Activated CD4-positive, alpha-beta T cell treated with anti-CD3 and anti-CD28 coated beads for 24 hours (primary cell): ENCODE measurements at places on chromosomes 5 and 9.

DNA sequence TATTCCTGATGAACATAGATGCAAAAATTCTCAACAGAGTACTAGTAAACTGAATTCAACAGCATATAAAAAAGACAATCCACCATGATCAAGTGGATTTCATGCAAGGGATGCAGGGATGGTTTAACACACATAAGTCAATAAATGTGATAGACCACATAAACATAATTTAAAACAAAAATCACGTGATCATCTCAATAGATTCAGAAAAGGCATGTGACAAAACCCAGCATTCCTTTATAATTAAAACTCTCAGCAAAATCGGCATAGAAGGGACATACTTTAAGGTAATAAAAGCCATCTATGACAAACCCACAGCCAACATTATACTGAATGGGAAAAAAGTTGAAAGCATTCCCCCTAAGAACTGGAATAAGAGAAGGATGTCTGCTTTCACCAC is 166.9 kb upstream of the TRIM32 start:
- DNase-seq, result no peak

DNA sequence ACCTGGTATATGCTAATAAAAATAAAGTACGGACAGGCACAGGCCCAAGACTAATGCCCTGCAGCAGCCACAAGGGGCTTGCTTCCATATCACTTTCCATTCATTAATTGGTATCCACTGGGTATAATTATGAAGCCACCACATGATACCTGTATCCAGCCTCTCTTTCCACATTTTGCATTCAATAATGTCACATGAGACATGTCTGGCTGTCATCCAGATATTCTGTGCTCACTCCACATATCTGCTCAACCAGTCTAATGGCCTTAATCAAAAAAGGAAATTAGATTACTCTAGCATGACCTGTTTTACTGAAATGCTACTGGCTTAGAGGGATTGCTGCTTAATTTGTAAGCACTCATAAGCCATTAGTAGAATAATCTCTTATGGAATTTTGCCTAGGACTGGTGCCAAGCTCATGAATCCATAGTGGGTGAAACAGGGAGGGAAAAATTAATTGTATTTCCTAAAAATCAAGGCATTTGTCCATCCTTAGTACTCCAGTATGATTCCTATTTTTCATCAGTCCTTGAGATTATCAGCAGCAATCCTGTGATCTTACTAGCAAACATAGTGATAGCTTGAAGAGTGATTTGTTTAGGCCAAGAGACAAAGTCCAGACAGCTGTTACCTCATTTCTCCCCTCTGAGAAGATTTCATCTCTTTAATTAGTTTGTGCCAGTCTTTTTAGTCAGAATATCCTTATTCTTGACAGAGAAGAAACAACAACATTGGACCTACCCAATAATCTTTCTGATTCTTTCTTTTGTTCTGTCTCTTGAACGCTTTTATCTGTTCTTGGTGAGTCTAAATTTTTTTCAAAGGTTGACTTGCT is 119.2 kb upstream of the ABCA1 start:
- no peak for DNase-seq

GRCh38 chr5:163259495-163259894 is 177.9 kb upstream of the CCNG1 start:
- DNase-seq, result no peak

GRCh38 chr5:125870256-125870655 is 553.0 kb upstream of the GRAMD2B start:
- DNase-seq, result no peak

- no peak for DNase-seq
Observed at GRCh38 chr5:177366528-177367322, 9.0 kb downstream of the RGS14 start.

- DNase-seq, result no peak
Observed at GRCh38 chr9:76292658-76293057, 101.6 kb downstream of the RFK start.

- no peak for DNase-seq
Observed at GRCh38 chr5:127410959-127411358, 106.5 kb upstream of the PRRC1 start.

DNA sequence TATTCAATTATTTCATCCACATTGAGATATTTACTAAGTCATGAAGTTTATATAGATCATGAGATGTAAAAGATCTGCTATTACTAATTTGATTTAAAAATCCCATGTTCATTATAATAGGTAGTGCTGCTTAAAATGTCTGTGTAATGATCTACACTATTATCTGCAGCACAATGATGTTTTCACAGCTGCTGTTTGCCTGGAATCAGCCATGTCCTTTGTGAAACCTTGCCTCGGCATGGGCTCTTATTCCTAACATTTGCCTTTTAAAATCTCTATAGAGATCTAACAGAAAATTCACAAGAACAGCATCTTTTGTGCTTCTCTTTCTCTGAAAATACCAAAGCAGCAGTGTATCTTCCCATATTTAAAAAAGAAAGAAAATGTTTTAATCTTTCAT is 444.6 kb downstream of the PTPRD start:
- DNase-seq, result no peak

DNA sequence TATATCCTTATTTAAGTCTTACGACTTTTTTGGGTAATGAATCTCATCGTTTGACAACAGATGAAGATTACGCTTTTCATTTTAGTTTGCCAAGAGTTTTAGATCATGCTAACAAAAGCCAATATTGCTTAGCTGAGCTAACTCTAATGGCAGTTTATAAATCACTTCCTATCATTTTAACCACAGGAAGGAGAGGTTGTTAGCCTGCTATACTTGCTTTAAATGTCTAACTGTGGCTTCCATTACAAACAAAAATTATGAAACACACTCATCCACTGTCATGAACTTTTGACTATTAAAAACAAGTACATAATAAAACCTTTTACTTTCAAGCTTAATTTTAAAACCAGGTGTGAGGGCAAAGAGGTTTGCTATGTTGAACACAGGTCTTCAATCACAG is 53.7 kb upstream of the ANKH start:
- no peak for DNase-seq

- no peak for DNase-seq
Observed at GRCh38 chr9:82147798-82148425, 159.3 kb downstream of the SPATA31D1 start.

DNA sequence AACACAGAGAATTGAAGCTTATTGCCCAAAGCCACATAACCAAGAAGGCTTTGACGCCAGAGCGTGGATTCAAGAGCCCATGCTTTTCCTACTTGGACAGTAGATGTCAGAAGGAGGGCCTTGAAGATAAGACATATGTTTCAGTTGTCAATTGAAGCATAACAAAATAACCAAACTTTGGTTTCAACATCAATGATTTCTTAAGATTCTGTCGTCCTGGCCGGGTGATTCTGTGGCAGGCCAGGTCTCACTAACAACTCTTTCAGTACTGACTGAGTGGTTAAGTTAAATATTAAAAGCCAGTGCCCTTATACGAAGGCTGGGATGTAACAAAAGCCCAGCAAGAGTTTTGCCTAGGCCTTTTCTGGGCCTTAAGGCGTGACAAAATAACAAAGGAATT is 94.0 kb downstream of the RCL1 start:
- DNase-seq, result no peak
